Caki2 (cell line): ENCODE measurements at places on chromosomes 13 and 19.

DNA sequence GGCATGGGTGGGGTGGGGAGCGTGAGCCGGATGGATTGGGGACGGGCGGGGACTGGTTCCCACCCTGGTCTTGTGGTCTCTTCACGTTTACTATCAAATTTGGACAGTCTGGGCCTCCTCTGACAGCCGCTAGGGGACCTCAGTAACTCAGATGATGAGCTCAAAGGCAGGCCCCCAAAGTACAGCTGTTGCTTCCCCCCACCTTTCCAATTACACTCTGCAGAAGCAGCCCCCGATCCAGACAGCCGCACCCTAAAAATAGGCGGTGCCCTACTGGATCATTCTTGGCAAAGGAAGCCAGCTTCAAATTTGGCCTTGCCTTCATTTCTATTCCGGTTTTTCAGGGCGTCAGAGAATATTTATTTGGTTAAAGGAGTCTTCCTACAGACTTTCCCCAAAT is 1.9 kb upstream of the FOXO1 start:
- no peak for DNase-seq

GRCh38 chr13:39874331-39875053 is 219.0 kb downstream of the COG6 start:
- no peak for DNase-seq

DNA sequence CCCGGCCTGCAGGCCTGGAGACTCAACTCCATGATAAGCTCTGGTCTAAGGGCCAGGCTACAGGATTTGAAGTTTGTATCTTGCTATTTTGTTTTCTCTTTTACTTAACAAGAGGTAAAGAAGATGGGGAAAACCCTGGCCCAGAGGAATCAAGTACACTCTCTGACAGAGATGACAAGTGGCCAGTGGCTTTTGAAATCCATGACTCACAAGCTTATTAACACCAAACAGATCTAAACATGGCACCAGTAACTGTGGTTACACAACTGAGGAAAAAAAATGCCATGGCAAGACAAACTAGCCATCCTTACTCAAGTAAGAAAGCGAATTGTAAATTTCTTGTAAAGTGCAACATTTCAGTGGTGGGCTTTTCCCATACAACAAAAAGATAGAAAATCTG is 72.6 kb upstream of the SERTM1 start:
- DNase-seq: no peak

DNA sequence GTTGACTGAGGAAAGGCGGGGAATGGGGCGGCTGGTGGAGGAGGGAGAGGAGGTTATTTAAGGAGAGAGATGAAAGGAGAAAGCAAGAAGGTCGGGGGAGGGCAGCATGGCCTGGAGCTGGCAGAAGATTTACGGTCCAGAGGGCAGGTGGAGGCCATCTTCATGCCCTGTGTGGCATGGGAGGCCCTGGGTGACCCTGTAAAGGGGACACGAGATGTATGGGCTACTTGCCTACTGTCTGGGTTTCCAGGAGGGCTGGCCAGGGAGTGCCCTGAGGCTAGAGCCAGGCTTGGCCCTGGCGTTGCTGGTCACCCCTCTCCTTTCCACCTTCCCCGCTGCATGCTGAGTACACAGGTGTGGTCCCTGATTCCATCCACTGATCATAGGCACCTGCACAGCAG is 6.1 kb downstream of the WTIP start:
- DNase-seq: no peak

DNA sequence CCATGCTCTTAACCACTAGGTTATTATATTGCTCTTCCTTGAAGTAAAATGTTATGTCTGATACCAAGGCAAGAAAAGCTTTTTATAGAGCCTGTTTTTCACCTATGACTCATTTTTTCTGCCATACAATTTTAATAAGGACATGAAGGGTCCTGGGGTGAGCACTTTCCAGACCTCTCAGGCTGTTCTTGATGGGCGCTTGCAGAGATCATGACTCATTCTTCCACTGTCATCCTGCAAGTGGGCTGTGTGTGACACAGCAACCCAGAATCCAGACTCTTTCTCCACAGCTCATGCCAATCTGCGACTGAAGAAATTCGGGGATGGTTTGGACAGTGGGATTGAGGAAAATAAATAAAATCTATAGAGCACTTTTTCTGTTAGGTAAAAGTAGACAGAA is 506.7 kb upstream of the NBEA start:
- peak; percentile 1 for DNase-seq

GRCh38 chr19:28582796-28583195 is 630.2 kb downstream of the UQCRFS1 start:
- DNase-seq: no peak

GRCh38 chr13:27973961-27974662 is 5.0 kb upstream of the CDX2 start:
- DNase-seq: no peak

DNA sequence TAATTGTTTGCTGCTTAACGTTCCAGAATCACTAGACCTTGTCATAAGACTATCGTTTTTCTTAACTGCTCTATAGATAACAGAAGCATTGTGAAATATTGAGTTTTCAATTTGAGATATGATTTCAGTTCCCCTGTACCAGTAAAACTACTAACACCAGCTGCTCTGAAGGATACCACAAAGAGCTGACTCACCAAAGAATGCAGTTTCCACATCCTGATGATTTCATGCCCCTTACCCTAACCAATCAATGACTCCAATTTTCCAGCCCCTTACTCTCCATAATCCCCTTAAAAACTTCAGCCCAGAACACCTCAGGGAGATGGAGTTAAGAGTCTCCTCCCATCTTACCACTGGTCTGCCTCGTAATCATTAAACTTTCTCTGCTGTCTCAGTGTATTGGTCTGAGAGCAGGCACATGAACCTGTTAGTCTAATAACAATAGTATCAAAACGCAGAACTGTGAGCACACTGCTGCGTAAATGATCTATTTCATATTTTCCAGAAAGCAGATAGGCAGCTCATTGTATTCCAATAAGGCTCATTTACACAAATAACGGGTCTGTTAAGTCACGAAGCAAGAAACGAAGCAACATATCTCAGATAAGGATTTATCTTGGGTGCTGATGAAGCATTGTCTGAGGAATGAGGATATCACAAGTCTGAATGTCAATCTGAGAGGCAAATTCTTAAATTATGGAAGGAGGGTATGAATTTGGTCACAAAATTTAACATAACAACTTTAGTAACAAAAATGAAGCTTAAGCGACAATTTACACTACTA is 14.1 kb upstream of the CCNA1 start:
- DNase-seq: peak; percentile 57

DNA sequence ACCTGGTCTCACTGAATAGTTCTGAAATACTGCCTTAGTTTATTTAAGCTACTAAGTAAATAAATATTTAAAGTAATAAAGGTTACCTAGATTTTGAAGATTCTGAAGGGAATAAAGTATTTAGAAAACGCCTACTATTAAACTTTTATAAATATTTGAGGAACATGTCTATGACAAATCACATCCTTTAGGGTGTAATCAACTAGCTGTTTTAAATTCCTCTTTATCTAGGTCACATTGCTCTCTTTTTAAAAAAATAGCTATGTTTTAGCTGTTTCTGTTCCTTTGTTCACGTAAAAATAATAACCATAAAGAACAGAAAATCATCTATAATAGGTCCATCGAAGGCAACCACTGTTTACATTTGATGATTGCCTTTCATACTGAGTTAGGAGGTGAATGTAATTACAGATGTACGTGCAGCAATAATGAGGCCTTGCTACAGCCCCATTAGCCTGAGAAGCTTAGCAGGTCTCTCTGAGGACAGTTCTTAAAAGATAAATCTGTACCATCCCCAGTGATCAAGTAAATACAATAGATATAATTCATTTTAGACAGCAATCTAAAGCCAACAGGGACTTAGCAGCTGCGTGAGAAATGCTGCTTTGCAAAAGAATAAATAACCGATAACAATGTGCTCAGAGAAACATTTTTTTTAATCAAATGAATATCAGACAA is 449.5 kb downstream of the LIG4 start:
- DNase-seq: no peak

- peak; percentile 72 for DNase-seq
These were observed 6.3 kb downstream of the SLC7A1 start for GRCh38 chr13:29589234-29589633.

GRCh38 chr13:28031896-28032288 is 43.4 kb upstream of the URAD start:
- no peak for DNase-seq

DNA sequence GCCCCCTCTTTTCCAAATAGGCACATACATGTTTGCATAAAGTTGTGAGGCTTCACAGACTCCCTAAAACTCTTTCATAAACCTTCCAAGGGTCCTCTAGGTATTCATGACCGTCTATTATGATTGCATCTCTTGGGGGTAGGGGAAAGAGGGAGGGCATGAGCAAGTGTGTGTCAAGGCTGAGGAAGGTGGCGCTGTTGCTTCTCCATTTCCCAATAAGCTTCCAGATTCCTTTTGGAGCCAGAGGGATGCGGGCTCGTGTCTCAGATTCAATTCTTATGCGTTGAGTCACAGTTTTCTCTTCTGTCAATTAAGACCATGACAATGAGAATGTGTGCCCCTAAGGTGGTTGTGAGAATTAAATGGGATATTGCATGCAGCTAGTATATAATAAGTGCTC is 51.0 kb upstream of the CYP2A7 start:
- peak; percentile 40 for DNase-seq

GRCh38 chr13:75294110-75294509 is 187.9 kb downstream of the TBC1D4 start:
- no peak for DNase-seq

GRCh38 chr19:49589502-49589905 is 1.5 kb upstream of the PRR12 start:
- DNase-seq: peak; percentile 30

GRCh38 chr13:54637366-54637765 is 1608.8 kb downstream of the OLFM4 start:
- no peak for DNase-seq

- DNase-seq: no peak
These were observed 693 bp downstream of the RFXAP start for GRCh38 chr13:36819739-36820090.

GRCh38 chr19:11090997-11091702 is 1.9 kb downstream of the LDLR start:
- no peak for DNase-seq

DNA sequence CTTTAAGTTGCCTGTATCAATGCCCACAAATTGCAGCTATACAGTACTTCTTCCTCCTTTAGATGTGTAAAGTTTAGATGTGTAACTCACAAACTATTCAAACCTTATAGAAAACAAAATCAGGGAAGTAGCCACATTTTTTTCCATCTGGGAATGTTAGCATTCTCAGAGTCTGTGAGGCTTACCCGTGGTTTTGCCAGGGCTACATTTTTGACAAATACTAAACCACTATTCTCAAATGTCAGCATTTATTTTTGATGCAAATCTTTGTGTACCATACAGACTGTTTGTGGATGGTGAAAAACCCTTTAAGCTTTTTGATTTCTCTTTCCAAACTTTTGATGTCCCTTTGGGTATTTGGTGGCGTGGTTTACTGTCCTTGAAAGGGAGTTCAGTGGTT is 216.4 kb downstream of the POSTN start:
- no peak for DNase-seq

- no peak for DNase-seq
These were observed at the start of gene CYSLTR2 for GRCh38 chr13:48653472-48653939. Gene CYSLTR2, plus strand, starts transcription at chr13:48653929. Its CDS starts 52,889 bp downstream, at chr13:48706818.

DNA sequence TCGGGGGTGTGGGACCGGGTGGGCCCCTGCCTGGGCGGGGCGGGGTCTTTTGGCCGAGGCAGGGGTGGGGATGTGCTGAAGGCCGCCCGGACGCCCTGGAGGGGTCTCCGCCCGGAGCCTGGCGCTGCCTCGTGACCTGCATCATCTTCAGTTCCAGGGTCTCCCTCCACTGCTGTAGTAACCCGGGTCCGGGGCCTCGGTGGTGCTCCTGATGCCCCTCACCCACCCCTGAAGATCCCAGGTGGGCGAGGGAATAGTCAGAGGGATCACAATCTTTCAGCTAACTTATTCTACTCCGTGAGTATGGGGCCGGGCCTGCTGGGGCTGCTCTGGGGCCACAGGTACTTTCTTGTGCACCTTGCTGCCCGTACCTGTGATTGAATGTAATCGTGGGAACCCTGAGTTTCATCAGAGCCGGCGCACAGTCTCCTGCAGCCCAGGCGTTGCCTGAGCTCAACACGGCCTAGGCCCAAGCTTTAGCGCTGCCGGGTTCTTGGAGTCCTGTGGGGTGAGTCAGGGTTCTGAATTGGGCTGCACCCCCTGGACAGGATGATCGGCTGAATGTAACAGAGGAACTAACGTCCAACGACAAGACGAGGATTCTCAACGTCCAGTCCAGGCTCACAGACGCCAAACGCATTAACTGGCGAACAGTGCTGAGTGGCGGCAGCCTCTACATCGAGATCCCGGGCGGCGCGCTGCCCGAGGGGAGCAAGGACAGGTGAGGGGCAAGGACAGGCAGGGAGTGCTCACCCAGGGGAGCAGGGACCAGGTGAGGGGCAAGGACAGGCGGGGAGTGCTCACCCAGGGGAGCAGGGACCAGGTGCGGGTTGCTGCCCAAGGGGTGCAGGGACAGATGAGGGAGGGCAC is 10.5 kb downstream of the PEAK3 start:
- DNase-seq: no peak

DNA sequence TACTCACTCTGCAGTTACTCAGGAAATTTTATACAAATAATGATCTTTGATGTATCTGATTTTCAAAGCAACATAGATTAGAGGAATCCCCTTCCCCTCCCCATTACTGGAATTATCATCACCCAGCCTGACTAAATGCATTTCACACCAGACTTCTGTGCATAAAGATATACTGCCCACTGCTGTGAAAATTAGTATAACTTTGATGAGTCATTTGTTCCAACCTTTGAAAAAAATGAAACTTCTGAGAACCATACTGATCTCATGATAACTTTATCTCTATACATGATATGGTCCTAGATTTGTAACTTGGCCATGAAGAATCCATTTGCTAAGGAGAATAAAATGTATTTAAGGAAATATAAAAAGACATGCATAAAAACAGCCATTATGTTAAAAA is 63.9 kb downstream of the GPC6 start:
- DNase-seq: no peak

- DNase-seq: no peak
These were observed 17.1 kb downstream of the ARL11 start for GRCh38 chr13:49645451-49645850.

- DNase-seq: no peak
These were observed 287.3 kb upstream of the MAB21L1 start for GRCh38 chr13:35763782-35764123.

DNA sequence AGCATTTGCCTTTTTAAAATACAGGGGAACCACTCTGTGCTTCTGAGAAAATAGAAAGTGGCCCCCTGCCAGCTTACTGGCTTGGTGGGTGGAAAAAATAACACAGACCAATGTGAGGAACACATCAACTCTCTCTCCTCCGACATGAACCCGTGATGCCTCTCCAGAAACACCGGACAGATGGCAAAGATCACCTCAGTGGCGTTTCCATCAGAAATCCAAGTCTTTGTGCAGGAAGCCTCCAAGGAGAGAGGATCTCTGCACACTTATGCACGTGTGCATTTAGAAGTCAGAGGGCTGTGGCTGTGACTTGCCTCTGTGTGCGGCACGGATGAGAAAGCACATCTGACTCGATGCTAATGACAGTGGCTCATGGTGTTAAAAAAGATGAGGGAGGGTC is 112.3 kb upstream of the KLF12 start:
- DNase-seq: no peak

- DNase-seq: no peak
These were observed 80.2 kb downstream of the DPF1 start for GRCh38 chr19:38143847-38144246.

- no peak for DNase-seq
These were observed 93.8 kb downstream of the CDADC1 start for GRCh38 chr13:49341517-49341916.

- DNase-seq: no peak
These were observed 344.1 kb downstream of the UQCRFS1 start for GRCh38 chr19:28868836-28869235.
